ENCODE measurements at places on chromosomes 2 and 18.

- DNase-seq: no peak
These were observed 13.2 kb upstream of the FHOD3 start for GRCh38 chr18:36284268-36284667.

- DNase-seq: no peak
These were observed 2.6 kb downstream of the NRP2 start for GRCh38 chr2:205684871-205685313.

- DNase-seq: no peak
These were observed 1545.5 kb downstream of the SUCLG1 start for GRCh38 chr2:82913566-82913965.

DNA sequence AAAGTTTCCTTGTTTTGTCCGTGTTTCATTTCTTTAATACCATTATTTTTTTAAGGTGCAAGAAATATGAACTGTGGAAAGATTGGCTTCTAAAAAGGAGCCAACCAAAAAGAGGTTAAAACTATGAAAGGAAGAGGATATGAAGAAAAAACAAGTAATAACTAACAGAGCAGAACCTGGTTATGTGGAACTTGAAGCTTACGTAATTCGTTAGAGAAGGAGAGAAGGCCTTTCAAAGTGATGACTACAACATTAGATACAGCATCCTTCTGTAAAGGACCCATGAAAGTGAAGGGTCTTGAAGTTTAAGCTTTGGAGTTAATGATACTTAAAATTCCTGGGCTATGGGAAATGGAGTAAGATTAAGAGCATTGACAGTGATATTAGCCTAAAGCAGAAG, 84.5 kb downstream of the ANKRD12 start:
- DNase-seq: no peak

- DNase-seq: no peak
These were observed 95.3 kb downstream of the PHLPP1 start for GRCh38 chr18:62810682-62811081.

DNA sequence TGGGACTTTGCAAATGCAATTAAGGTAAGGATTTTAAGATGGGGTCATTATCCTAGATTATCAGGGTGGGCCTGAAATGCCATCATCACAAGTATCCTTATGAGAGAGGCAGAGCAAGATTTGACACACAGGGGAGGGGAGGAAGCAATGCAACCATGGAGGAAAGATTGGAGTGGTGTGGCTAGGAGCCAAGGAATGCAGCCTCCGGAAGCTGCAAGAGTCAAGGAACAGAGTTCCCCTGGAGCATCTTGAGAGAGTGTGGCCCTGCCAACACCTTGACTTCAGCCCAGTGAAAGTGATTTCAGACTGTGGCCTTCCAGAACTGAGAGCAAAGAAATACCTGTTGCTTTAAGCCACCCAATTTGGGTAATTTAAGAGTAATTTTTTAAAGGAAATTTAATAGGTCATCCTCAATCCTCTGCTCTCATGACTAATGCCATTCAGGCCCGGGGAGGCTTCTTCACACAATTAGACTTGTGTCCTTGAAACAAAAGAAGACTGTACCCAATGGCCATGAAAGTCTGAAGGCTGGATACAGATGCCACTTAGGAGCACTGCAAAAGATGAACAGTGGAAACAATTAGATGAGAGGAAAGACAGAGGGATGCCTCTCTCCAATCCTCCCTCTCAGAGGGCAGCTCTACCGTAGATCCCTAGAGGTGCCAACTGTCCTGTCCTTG, 250.3 kb upstream of the ID2 start:
- DNase-seq: no peak

DNA sequence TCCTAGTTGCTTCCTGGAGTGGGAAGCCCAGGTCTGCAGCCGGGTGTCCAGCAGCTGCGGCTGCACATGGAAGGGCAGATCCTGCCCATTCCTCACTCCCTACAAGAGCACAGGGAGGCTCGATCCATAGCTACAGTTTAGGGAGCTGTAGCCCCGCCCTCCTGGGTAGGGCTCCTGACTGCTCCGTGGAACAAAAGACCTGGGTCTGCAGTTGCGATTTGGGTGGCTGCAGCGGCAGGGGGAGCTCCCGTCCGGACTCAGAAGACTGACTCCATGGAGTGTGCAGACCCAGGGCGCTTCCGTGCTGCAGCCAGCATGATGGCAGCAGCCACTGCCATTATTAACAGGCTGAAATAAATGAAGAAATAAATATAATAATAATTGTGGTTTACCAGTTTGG, 157.3 kb downstream of the CTNNA2 start:
- DNase-seq: no peak

- peak; percentile 46 for DNase-seq
These were observed 276.4 kb upstream of the HS6ST1 start for GRCh38 chr2:128594953-128595677.
